ENCODE measurements at places on chromosomes 11 and 22.

DNA sequence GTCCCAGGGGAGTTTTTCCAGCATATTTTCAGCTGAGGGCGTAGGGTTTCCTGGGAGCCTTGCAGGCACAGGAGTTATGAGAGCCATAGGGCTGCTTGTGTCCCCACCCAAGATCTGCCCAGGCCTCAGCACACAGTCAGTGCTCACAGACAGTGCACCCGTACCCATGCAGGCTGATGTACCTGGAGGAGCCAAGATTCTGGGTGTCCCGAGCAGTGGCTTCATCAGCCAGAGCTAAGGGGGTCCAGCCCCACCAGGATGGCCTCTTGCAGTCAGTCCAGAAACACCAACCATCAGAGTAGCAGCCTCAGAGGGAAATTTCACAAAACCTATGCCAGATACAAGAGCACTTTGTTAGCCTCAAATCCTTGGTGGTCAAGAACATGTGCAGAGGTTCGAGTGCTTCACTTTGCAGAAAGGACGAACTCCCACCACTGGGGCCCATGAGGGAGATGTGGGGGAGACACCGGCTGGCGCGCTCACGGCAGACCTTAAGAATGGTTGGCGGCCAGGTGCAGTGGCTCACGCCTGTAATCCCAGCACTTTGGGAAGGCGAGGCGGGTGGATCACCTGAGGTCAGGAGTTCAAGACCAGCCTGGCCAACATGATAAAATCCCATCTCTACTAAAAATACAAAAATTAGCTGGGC, 43.8 kb upstream of the RTL6 start:
- no peak for DNase-seq

DNA sequence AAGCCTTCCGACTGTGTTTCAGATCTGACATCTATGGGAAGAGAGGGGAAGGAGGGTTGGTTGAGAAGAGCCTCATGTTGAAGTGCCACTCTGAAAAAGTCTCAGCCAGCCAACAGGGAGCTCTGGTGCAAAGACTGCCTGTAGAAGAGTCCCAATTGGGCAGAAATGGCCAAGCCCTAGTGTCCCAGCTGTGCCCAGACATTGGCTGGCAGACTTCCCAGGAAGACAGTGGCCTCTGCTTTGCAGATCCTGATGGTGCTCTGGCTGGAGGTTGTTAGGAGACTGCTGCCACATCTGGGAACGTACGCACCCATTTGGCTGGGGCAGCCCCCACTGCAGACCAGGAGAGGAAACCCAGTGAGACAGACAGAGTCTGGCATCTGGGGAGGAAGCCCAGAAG, 3.2 kb upstream of the PLA2G3 start:
- no peak for DNase-seq

- no peak for DNase-seq
Measured at GRCh38 chr11:58495906-58496305, 12.0 kb downstream of the OR5B21 start.

DNA sequence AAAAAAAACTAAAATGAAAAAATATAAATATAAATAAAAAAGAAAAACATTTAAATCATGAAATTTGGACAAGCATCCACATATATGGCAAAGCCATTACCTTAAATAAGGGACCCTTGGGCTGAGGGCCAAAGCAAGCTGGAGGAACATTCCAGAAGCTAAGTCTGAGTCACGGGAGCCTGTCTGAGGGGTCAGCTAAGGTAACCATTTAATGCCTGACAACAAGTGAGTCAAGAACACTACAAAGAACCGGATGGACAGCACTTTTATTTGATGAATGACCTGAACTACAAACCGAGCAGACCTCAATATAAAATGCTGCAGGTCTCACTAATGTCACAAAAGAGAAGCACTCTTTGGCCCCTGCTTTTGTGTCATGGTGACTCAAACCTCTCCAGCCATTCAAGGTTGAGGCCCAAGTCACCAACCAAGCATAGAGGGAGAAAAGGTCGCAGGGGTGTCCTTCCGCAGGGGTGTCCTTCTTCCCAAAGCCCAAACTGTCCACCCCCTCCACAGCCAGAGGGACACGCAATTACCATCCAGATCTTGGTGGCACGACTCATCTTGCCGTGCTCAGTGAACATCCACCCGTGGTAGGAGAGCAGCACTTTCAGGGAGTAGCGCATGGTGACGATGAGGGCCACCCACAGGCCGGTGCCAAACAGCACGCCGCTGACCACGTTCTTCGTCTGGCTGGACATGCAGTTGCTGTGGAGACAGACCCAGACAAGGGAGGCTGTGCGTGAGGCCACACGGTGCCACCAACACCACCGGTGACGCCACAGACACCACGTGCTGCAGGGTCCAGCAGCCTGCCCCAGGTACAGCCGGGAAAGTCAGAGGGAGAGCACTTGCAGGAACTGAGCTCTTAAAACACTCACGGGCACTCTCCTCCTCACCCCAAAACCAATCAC, 34.5 kb downstream of the CPT1A start:
- DNase-seq, result no peak

GRCh38 chr11:10838083-10838482, 19.8 kb downstream of the ZBED5 start:
- DNase-seq, result no peak

DNA sequence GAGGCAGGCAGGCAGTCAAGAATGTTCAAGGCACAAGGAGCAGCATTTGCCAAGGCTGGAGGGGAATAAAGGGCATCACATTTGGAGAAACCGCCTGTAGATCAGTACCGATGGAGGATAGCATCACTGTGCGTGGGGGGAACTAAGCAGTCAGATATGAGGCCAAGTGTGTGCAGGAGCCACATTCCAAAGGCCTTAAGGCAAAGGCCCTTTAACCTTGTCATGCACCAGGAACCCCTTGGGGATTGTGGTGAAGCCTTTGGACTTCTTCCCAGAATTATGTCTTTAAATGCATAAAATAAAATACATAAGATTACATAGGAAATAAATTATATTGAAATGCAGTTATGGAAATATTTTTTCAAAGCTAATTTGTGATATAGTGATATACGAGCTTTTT, 532.1 kb downstream of the BUD13 start:
- DNase-seq, result no peak

Data from activated CD4-positive, CD25-positive, alpha-beta regulatory T cell (primary cell).